Smooth muscle cell of bladder (primary cell): ENCODE measurements at places on chromosomes 6 and 20. TPM values are rescaled to one million over a fixed set of nuclear protein-coding genes. Genes with fewer than 3 reads are reported as not detected.

Gene OVOL2
- total RNA-seq = not detected in 2 replicates

Gene TRIM10
- not detected in 2 replicates for total RNA-seq

Gene UNC5CL
- total RNA-seq = under 0.01 and 0.09 TPM in 2 replicates

Gene FUT9
- under 0.01 TPM in 1 of 2 replicates, not detected in the other for total RNA-seq

Gene TEAD3
- total RNA-seq = 5.4 and 6.8 TPM in 2 replicates

Gene SLC52A3
- total RNA-seq = not detected in 2 replicates

Gene SRSF6
- total RNA-seq = 33.0 and 50.5 TPM in 2 replicates

Gene PARD6B
- total RNA-seq = 0.37 and 1.00 TPM in 2 replicates

Gene EYS
- total RNA-seq = 0.14 and 0.28 TPM in 2 replicates

Gene FAM217A
- total RNA-seq = not detected in 2 replicates

Gene MMS22L
- total RNA-seq = 3.1 and 4.4 TPM in 2 replicates

Gene GLP1R
- total RNA-seq = not detected in 2 replicates

Gene SNX21
- total RNA-seq = 36.4 and 46.2 TPM in 2 replicates

Gene ANKRD66
- total RNA-seq = not detected in 2 replicates

Gene C4A
- total RNA-seq = 7.3 and 11.3 TPM in 2 replicates

Gene ZBP1
- total RNA-seq = under 0.01 TPM in 1 of 2 replicates, not detected in the other

Gene CRISP3
- not detected in 2 replicates for total RNA-seq

Gene PRR18
- not detected in 2 replicates for total RNA-seq

Gene DEFB126
- not detected in 2 replicates for total RNA-seq

Gene IP6K3
- 0.14 and 0.18 TPM in 2 replicates for total RNA-seq

Gene ADGRF5
- total RNA-seq = 0.14 and 1.6 TPM in 2 replicates

Gene C20orf96
- total RNA-seq = 2.4 and 2.6 TPM in 2 replicates

Gene IMPG1
- total RNA-seq = not detected in 2 replicates

Gene CDC5L
- 17.4 and 20.1 TPM in 2 replicates for total RNA-seq

Gene BPHL
- 9.7 and 12.5 TPM in 2 replicates for total RNA-seq

Gene SLC22A1
- 0.28 and 0.92 TPM in 2 replicates for total RNA-seq

Gene TUBB1
- under 0.01 TPM in 1 of 2 replicates, not detected in the other for total RNA-seq

Gene ULBP2
- 2.6 and 2.7 TPM in 2 replicates for total RNA-seq

Gene PRKN
- total RNA-seq = 1.1 and 2.0 TPM in 2 replicates

Gene SIGLEC1
- total RNA-seq = under 0.01 TPM in 1 of 2 replicates, not detected in the other

Gene C6orf141
- total RNA-seq = 2.6 and 3.0 TPM in 2 replicates

Gene SCUBE3
- total RNA-seq = 1.7 and 1.8 TPM in 2 replicates
